ENCODE measurements at places on chromosomes 7 and 10.
A peak's percentile ranks its signal among the peaks of the same experiment; 100 is the strongest.

DNA sequence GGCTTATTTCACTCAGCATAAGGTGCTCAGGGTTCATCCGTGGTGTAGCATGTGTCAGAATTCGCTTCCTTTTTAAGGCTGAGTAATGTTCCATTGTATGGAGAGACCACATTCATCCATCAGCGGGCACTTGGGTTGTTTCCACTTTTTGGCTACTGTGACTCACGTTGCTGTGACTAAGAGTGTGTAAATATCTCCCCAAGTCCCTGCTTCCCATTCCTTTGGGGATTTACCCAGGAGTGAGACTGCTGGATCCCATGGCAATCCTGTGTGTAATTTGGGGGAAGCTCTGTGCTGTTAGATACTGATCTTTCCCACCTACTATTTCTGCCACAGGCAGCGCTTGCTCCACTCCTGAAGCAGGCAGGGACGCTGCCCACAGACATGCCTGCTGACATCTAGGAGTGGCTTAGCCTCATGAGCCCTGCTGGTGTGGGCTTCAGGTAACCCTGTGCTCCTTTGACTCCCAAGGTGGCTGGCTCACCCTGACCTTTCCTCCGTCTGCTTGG, 346.0 kb downstream of the FRMD4A start:
- peak; percentile 60 for DNase-seq

- DNase-seq: no peak
Observed at GRCh38 chr10:116836902-116837523, 12.3 kb upstream of the ENO4 start.

DNA sequence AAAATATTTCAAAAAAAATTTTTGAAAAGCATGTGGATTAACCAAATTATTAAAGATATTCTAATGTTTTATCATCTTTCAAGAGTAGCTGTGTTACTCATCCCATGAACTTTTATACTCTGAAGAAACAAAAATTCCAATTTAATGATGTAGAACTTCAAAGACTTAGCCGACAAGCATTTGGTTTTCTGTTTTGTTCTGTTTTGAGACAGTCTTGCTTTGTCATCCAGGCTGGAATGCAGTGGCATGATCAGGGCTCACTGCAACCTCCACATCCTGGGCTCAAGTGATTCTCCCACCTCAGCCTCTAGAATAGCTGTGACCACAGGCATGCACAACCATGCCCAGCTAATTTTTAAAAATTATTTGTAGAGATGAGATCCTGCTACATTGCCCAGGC, 17.8 kb upstream of the LCOR start:
- DNase-seq: no peak

- peak; percentile 52 for DNase-seq
Observed at GRCh38 chr10:27513451-27514191, 9.5 kb downstream of the RAB18 start.

- DNase-seq: no peak
Observed at GRCh38 chr10:131271195-131271880, 40.2 kb downstream of the TCERG1L start.

GRCh38 chr10:124829447-124830115, 28.0 kb downstream of the ABRAXAS2 start:
- DNase-seq: no peak

- DNase-seq: no peak
Observed at GRCh38 chr10:11146402-11147171, 128.9 kb downstream of the CELF2 start.

DNA sequence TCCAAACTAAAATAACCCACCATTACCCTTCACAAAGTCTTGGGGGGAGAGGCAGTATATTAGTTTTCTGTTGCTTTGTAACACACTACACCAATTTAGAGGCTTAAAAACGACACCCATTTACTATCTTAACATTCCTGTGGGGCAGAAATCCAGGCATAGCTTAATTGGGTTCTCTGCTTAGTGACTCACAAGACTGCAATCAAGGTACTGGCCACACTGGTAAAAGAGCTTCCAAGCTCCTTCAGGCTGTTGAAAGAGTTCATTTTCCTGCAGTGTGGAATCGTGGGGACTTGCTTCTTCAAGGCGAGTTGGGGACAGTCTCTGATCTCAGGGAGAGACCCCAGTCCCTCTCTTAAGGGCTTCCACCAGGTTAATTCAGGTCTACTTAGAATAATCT, 139.1 kb downstream of the XPNPEP1 start:
- no peak for DNase-seq

GRCh38 chr7:77950548-77950947, 152.0 kb downstream of the PHTF2 start:
- no peak for DNase-seq

DNA sequence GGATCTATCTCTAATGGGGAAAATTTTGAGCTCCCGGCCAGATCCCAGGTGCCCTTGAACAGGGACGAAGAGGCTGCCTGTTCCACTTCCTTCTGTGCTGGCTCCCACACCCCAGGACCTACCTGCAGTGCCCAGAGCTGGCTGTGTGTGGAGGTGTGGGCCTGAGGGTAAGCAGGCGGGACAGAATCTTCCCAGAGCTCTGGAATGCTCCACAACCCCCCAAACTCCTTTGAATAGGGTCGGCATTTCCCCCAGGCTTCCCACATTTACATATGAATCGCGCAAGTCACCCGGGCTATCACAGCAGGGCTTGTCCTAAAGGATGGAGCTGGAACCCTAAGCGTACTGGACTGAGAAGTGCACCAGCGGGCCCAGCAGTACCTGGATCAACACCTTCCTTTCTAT, 95.9 kb downstream of the DNMBP start:
- no peak for DNase-seq

GRCh38 chr7:3747467-3747866, 446.4 kb downstream of the SDK1 start:
- no peak for DNase-seq

GRCh38 chr7:97503367-97504094, 228.4 kb upstream of the TAC1 start:
- DNase-seq: no peak
